ENCODE measurements at places on chromosomes 3 and 15.
A peak's percentile ranks its signal among the peaks of the same experiment; 100 is the strongest.

GRCh38 chr3:136838641-136839555, 20.0 kb downstream of the SLC35G2 start:
- DNase-seq = peak; percentile 65

- no peak for DNase-seq
Observed at GRCh38 chr15:67741308-67741707, 84.0 kb upstream of the SKOR1 start.

GRCh38 chr3:136136454-136136853, 59.7 kb downstream of the MSL2 start:
- DNase-seq = no peak

DNA sequence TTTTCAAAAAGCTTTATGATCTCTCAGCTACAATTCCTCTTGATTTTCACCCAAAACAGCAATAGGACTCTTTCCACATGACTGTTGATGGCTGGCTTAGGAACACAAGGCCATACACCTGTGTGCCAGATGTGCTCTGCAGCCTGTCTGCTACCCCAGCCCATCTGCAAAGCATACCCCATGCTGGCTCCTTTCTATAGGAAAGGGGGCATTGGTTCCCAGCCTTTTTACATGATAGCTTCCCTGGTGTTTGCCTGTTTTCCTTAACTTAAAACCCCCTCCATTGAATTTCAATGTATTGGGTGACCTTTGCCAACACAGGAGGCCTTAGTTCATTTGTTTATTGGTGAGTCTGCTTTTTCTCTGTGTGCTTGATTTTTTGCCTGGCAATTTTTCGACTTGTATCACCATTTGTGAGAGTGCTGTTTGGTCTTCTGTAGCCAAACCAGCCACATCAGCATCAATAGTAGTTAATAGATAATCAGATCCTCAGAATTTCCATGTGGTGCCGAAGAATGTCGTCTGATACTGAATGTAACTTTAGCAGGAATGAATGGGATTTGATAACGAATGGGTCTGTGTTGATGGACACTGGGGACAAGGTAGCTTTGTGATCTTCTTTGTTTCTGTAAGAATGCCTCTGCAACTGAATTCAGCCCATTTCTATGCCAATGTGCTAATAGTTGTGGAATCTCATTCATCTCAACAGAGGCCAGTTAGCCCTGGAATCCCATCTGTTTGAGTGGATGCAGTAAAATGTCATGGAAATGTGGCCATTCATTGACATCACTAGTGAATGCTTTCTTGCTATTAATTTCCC, 272.2 kb upstream of the RARB start:
- peak; percentile 8 for DNase-seq

- DNase-seq = no peak
Observed at GRCh38 chr3:119898478-119899191, 116.7 kb downstream of the NR1I2 start.

- no peak for DNase-seq
Observed at GRCh38 chr3:151003768-151004134, 31.2 kb upstream of the CLRN1 start.

- no peak for DNase-seq
Observed at GRCh38 chr3:101637451-101637850, 39.5 kb downstream of the ZBTB11 start.

- DNase-seq = no peak
Observed at GRCh38 chr3:150503402-150504099, 42.7 kb downstream of the SERP1 start.

DNA sequence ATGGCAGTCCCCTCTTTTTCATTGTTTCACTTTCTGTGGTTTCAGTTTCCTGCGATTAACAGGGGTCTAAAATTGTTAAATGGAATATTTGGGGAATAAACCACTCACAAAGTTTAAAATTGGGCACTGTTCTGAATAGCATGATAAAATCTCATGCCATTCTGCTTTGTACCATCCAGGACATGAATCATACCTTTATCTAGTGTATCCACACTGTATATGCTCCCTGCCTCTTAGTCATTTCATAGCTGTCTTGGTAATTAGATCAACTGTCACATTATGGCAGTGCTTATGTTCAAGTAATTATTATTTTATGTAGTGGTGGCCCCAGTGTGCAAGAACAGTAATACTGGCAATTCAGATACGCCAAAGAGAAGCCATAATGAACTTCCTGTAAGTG, 734.5 kb downstream of the ZPLD1 start:
- no peak for DNase-seq

- DNase-seq = no peak
Observed at GRCh38 chr3:147423537-147423797, 14.3 kb downstream of the ZIC1 start.

DNA sequence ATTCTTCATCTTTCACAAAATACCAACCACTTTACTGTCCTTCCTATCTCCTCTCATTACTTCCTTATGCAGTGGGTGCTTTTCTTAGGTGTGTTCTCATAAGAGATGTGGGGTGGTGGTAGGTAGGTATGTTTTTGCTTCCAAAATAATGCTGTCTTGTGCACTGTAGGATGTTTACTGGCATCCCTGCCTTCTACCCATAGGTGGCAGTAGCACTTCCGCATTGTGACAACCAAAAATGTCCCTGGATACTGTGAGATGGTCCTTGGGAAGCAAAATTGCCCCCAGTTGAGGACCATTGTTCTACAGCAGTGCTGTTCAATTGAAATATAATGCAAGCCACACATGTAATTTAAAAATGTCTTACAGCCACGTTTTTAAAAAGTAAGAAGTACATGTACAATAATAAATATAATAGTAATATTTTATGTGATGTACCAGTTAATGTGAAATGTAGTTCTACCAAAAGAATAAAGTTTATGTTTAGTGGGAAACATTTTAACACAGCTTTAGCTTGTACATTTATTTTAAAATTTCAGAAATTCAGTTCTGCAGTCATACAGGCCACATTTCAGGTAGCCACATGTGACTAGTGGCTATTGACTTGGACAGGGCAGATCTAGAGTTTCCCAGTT, 75.2 kb downstream of the NEO1 start:
- DNase-seq = peak; percentile 46

- peak; percentile 95 for DNase-seq
Observed at GRCh38 chr15:80567721-80568157, 127.4 kb upstream of the ABHD17C start.

- DNase-seq = no peak
Observed at GRCh38 chr15:77862651-77863104, 214.8 kb downstream of the TBC1D2B start.

GRCh38 chr15:25465835-25466234, 27.0 kb upstream of the UBE3A start:
- no peak for DNase-seq

- peak; percentile 97 for DNase-seq
Observed at GRCh38 chr3:134374105-134374790, at the start of gene AMOTL2. Gene AMOTL2, minus strand, starts transcription at chr3:134374447. Its CDS starts 3,014 bp downstream, at chr3:134371433.

- DNase-seq = no peak
Observed at GRCh38 chr3:160472344-160472743, 22.8 kb upstream of the TRIM59 start.

- DNase-seq = no peak
Observed at GRCh38 chr3:119628390-119628789, 30.7 kb downstream of the PLA1A start.

DNA sequence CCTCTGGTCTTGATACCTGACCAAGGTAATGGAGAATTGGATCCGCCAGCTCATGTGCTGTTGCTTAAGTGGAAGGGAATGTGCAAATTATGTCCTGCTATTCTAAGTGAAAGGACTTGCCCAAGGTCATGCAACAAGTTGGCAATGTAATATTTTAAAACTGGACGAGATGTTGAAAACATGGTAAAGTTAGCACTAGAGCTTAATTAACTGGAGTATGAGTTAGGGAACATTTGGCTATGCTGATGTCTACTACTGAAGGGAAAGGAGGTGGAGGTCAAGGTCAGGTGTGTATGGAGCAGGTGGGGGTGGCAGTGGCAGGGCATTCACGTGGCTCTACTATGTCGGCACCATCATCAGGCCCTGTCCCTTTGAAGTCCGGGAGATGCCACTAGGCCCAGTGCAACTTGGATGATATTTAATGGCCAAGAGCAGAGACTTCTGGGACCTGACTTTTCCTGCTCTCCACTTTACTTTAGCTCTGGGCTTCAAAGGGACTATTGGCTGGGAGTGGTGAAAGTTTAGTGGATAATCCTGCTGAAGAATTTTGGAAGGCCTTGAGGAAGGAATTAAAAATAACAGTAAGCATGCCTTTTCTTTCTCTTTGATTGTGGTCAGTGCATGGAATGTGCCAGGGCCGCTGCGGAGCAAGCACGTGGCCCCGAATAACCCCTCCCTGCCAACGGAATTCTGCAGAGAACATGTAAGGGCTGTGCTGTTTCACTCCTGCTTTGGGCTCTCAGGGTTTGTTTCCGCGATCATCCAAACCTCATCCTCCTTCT, 14.9 kb downstream of the SMAD3 start:
- peak; percentile 81 for DNase-seq

DNA sequence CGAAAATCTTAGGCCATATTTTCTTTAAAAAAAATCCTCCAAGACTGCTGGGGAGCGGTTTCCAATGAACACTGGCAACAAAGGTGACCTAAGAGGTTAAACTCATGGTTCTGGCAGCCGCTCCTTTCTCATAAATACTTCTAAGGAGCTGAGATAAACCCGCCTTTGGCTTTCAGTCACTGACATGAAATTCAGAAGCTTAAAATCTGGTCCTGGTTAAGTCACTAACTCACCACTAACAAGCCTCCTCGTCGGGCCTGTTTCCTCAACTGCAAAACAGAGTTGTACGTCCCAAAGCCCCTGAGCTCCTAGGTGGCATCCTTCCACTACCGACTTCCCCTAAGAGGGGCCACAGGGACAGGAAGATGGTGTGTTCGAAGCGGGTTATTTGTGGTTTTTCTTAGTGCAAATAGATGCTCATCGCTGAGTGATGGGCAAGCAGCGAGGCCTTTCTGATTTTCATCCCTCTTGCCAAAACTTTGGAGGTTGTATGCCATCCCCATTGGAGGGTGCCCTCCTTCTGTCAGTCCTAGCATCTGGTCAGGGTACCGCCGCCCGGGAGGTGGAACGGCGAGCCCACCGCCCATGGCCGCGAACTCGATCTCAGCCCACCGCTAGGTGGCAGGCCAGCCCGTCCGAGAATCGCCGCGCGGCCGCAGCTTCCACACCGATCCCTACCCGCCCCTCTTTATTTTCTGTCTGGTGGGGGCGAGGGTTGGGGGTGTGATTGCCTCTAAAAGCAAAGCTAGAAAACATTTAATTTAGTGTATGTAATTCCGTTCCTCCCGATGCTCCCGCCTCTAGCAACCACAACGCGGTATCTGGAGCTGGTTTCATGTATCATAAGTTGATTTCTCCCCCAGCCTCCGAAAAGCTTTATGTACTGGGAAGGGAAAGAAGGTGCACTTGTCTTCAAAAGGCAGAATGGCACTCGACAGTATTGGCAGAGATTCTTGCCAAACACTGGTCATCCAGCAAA, 4.6 kb downstream of the BCL6 start:
- peak; percentile 71 for DNase-seq

DNA sequence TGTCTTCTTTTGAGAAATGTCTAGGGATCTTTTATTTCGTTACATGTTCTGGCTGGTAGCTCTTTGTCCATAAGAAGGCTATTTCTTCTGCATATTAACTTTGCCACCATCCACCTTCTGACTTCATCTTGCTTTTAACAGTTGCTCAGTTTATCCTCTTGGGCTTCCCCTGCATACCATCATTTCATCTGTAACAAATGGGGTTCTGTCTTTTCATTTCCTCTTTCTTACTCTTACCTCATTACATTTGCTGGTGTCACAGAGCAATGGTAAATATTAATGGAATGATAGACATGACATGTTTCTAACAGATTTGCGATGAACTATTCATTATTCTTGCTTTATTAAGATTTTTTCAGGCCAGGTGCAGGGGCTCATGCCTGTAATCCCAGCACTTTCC, 62.4 kb downstream of the GASK1A start:
- no peak for DNase-seq

DNA sequence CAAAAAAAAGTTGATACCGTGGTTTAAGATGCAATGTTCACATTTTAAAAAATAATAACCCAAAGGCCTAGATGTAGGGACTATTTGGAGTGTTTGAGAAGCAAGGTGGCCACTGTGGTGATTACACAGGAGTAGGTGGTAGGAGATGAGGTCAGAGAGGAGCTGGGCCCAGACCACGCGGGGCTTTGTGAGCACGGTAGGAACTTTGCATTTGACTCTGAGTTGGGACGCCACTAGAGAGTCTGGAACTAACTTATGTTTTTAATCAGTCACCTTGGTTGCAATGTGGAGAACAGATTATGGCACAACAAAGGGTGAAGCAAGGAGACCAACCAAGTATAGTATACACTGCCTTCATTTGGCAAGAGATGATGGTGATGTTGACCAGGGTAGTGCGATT, 351.7 kb downstream of the MECOM start:
- DNase-seq = no peak

DNA sequence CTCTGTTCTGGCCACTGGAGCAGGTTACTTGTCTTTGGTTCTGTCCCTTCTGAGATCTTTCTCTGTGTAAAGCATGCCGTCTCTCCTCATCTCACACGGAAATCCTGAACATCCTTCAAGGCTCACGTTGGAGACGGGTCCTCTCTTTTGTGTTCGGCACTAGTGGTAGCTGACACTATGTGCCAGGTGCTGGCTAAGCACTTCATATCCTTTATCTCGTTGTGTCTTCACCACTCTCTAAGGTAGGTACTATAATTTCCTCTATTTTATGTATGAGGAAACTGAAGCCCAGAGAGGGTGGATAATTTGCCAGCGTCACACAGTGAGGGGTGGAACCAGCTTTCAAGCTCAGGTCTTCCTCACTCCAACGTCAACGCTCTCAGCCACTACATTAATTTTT, 1.2 kb downstream of the IFT122 start:
- DNase-seq = no peak

GRCh38 chr3:86554383-86554782, 436.6 kb downstream of the VGLL3 start:
- no peak for DNase-seq
